ENCODE measurements at places on chromosomes 1 and 21.

- H3K4me1 ChIP-seq = peaks cover 82% of the 10 kb centered on the region
- no peaks in the 10 kb centered on the region for H3K27me3 ChIP-seq
- H3K27ac ChIP-seq = peak overlapping the region; percentile 93
- H3K4me3 ChIP-seq = peak overlapping the region; percentile 94
- peaks cover 26% of the 10 kb centered on the region for H3K36me3 ChIP-seq
Measured at GRCh38 chr1:207868251-207868773, 42.6 kb downstream of the CD34 start.

GRCh38 chr1:88736633-88737248 is 52.7 kb downstream of the PKN2 start:
- H3K36me3 ChIP-seq = peaks cover 36% of the 10 kb centered on the region
- no peak for DNase-seq
- H3K4me1 ChIP-seq = peaks cover 7% of the 10 kb centered on the region
- no peak overlapping the region for H3K4me3 ChIP-seq
- H3K27ac ChIP-seq = no peak overlapping the region

DNA sequence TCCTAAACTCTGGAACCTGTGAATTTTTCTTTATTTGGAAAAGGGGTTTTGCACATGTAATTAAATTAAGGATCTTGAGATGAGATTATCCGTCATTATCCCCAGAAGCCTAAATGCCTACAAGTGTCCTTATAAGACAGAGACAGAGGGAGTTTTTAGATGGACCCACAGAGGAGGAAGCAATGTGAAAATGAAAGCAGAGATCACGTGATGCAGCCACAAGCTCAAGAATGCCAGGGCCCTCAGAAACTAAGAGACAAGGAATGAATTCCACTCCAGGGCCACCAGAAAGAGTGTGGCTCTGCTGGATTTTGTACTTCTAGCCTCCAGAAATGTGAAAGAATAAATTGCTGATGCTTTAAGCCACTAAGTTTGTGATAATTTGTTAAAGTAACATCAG is 183.6 kb upstream of the UBE2U start:
- peak; percentile 11 for DNase-seq
- peak overlapping the region; percentile 5 for H3K4me3 ChIP-seq
- no peaks in the 10 kb centered on the region for H3K36me3 ChIP-seq
- H3K27ac ChIP-seq = peak overlapping the region; percentile 31
- peaks cover 7% of the 10 kb centered on the region for H3K4me1 ChIP-seq
- no peaks in the 10 kb centered on the region for H3K27me3 ChIP-seq

DNA sequence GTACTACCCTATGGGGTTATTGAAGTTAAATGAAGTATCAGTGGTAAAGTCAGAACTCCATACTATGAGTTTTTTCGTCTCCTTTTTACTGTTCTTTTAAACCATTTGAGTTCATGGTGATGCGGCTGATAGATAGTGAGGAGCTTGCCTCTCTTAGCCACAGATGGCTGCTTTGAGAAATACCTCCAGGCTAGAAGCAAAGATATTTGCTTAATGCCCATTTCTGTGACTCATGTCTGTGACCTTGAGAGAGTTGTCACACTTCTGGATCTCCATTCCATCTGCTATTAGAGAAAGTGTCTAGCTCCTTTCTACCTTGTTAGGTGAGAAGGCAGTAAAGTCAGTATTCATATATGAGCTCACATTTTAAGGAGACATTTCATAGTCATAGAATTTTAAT is 89.5 kb upstream of the PLXNA2 start:
- no peak overlapping the region for H3K4me3 ChIP-seq
- no peaks in the 10 kb centered on the region for H3K4me1 ChIP-seq
- no peak overlapping the region for H3K27ac ChIP-seq
- peaks cover 25% of the 10 kb centered on the region for H3K27me3 ChIP-seq
- no peaks in the 10 kb centered on the region for H3K36me3 ChIP-seq

DNA sequence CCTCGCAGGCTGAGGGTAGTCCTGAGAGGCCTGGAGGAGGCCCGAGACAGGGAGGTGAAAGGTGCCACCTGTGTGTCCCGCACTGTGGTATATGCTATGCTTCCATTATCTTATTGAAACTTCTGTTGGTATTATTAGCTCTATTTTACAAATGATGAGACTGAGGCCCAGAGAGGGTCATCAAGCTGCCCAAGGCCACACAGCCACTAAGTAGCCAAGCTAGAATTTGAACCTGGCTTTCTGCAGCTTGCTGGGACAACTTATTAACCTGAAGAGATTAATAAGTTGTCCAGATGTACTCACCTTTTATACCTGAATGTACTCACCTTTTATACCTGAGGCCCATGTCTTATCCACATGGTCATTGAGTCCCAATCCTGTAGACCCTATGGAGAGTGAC is 83.0 kb downstream of the EPHB2 start:
- no peaks in the 10 kb centered on the region for H3K4me1 ChIP-seq
- H3K27ac ChIP-seq = no peak overlapping the region
- no peak overlapping the region for H3K4me3 ChIP-seq
- peaks cover 6% of the 10 kb centered on the region for H3K27me3 ChIP-seq

- H3K4me1 ChIP-seq = peaks cover 34% of the 10 kb centered on the region
- no peak for DNase-seq
- no peak overlapping the region for H3K4me3 ChIP-seq
- peaks cover 5% of the 10 kb centered on the region for H3K27me3 ChIP-seq
- H3K36me3 ChIP-seq = peaks cover 13% of the 10 kb centered on the region
Measured at GRCh38 chr1:201881617-201882016, 7.1 kb upstream of the SHISA4 start.

- no peak overlapping the region for H3K4me3 ChIP-seq
- no peaks in the 10 kb centered on the region for H3K27me3 ChIP-seq
- H3K27ac ChIP-seq = no peak overlapping the region
- H3K36me3 ChIP-seq = no peaks in the 10 kb centered on the region
- no peak for DNase-seq
- no peaks in the 10 kb centered on the region for H3K4me1 ChIP-seq
Measured at GRCh38 chr1:64122588-64122987, 80.8 kb upstream of the UBE2U start.

DNA sequence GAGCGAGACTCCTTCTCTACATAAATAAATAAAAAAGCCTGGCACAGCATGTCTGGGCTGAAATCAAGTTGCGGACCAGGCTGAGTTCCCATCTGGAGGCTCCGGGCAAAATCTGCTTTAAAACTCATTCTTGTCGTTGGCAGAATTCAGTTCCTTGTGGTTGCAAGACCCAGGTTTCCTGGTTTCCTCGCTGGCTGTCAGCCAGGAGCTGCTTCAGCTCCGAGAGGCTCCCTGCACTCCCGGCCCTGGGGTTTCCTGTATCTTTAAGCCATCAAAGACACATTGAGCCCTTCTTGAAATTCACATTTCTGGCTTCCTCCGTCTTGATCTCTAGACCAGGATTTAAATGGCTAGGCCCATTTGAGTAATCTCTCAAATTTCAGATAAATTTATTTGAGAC is 20.6 kb upstream of the SCCPDH start:
- no peak overlapping the region for H3K27ac ChIP-seq
- H3K36me3 ChIP-seq = no peaks in the 10 kb centered on the region
- no peak overlapping the region for H3K4me3 ChIP-seq

Measured in stimulated activated naive B cell treated with anti-CD40 and anti-IgM and Interleukin-4, amounts not matched to agents 10 μg/mL and 1 μg/mL and 100 μg/mL, for 72 hours (primary cell).